Left lung (tissue), 14 donors: ENCODE measurements at places on chromosomes 5 and 9. TPM values are rescaled to one million over a fixed set of nuclear protein-coding genes. Genes with fewer than 3 reads are reported as not detected.
A peak's percentile ranks its signal among the peaks of the same experiment; 100 is the strongest.

DNA sequence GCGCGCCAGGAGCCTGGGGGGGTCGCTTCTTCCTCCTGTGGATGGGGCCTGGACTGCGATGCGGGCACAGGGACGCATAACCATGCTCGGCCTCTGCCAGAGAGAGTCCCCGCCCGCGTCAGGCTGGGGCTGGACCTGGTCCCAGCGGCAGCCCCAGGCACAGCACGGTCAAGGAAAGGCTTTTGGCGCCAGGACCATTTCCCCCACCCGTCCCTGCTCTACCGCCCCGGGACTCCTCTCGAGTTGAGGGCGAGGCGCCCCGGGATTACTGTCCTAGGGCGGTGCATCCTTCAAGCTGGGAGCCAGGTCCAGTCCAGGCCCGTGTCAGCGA lies 341 bp downstream of the MXD3 start:
- no peak for DNase-seq

GRCh38 chr9:4293293-4293941 lies 6.5 kb downstream of the GLIS3 start:
- no peak for DNase-seq

DNA sequence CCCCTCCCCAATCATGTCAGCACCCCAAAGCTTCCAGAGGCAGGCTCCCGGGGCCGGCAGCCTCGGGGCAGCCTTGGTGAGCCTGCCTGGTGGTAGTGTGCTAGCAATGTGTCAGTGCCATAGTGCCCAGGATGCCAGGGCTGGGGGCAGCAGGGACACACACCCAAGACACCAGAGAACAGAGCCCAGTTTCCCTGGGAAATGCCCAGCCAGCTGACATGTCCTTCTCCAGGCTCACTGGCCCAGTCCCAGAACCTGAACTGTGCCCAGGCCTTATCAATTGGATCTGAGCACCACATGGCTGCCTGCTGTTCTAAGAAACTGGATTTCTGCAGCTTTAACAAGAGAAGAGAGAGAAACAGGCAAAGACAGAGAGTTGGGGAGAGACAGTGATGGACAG lies 74.9 kb upstream of the LRRTM2 start:
- DNase-seq, result no peak

- no peak for DNase-seq
Observed at GRCh38 chr9:114932502-114932901, 2.1 kb upstream of the TNFSF8 start.

GRCh38 chr5:157088342-157088990 lies 20.4 kb downstream of the HAVCR2 start:
- no peak for DNase-seq

- no peak for DNase-seq
Observed at GRCh38 chr5:163318707-163319106, 118.7 kb upstream of the CCNG1 start.

GRCh38 chr5:60779466-60779865 lies 64.6 kb downstream of the ELOVL7 start:
- no peak for DNase-seq

- no peak for DNase-seq
Observed at GRCh38 chr9:76898786-76899185, 7.1 kb downstream of the PRUNE2 start.

DNA sequence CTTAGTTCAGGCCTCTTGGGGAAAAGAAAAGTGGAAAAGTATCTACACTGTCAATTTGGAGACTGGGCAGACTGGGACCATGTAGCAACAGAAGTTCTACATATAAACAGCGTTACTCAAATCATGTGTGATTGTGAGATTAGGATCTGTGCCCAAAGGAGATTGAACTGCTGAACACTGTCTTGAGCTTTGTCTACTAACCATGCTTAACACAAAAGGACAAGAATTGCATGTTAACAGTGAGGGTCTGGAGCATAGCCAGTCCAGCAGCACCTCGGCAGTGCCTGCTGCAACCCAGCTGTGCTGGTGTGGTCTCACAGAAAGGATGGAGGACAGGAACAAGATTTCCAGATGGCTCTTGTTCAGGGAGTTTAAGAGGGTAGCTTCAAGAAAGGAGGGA lies 5.7 kb downstream of the PAM start:
- peak; percentile 24 for DNase-seq

DNA sequence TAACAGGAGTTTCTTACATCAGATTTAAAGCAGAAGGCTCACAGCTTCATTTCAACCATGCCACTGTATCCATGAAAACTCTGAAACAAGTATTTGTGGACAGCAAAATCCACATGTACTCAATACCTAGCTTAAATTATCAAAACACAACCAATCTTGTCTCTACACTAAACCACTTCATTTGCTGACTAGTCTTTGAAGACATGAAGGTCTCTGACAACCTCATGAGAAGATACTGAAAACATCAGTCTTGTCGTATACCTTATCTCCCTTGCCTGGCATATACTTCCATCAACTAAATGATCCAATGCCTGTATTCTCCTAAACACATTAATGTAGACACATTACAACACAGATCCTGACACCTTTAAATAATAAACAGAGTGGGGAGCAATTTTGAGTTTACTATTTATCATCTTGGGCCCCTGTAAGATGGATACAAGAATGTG lies 2.9 kb downstream of the RPS23 start:
- DNase-seq, result no peak

GRCh38 chr5:82334085-82334692 lies 56.0 kb upstream of the RPS23 start:
- no peak for DNase-seq

DNA sequence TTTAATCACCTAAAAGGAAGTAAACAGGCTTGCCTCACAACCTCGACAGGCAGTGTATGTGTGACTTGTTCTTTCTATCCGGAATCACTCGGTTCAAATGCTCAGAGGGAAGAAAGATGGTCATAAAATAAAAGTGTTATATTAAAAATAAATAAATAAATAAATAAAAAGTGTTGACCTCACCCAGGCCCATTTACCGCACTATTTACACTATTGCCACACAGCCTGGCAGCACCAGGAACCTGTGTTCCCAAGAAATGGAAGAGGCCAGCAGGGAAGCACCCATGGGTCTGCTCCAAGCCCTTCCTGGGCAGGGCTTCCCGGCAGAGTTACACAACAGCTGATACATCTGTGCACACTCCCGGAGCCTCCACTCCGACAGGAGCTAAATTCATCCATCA lies 127.9 kb downstream of the EFNA5 start:
- peak; percentile 82 for DNase-seq

DNA sequence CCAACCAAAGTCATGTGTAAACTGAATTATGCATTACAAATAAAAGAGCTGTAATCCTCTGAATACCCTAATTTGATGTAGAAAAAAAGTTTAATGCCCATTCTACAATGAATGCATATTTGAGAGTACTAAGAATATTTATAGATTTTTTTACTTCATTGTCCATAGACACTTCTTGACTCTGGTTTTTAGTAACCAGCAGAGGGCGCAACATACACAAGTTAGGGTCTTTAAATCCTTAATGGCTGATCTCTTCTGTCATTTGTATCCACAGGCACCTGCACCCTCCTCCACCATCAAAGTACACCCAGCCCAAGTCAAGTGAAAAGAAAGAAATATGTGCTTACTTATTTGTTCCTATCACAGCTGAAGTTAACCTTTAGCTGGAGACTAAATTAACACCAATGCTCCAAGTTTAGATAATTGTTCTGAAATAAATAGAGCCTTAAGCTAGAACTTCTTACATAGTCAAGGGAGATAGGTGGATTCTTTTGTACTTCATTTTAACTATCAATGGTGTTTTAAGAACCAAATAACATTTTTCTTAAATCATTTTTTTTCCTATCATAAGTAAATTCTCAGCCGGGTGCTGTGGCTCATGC lies 524.2 kb upstream of the DAB2 start:
- DNase-seq, result peak; percentile 74

DNA sequence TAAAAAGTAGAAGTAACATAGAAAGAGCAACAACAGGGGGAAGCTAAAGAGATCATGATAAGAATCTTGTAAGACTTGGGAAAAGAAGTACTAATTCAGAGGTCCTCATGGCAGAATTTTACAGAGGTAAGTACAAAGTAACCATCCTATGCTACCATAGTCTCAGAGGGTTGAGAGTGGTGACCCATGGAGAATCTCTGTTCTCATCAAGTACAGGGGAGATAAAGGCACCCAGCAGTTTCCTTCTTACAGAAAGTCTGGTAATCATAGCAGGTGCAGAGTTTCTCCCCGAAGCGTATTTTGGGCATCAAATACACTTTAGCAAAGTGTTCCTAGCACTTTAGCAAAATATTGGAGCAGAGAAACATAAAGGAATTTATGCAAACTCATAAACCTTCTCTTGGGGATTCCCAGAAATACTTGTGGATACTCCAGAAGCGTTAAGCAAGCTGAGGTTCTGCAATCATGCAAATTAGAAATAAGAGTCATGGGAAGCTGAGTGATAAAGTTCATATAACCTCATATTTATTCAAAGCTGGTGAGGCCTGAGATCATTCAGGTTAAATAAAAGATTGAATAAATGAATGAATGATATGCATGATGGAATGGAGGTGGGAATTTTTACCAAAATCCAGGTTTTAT lies 101.0 kb upstream of the SMC2 start:
- DNase-seq, result no peak

DNA sequence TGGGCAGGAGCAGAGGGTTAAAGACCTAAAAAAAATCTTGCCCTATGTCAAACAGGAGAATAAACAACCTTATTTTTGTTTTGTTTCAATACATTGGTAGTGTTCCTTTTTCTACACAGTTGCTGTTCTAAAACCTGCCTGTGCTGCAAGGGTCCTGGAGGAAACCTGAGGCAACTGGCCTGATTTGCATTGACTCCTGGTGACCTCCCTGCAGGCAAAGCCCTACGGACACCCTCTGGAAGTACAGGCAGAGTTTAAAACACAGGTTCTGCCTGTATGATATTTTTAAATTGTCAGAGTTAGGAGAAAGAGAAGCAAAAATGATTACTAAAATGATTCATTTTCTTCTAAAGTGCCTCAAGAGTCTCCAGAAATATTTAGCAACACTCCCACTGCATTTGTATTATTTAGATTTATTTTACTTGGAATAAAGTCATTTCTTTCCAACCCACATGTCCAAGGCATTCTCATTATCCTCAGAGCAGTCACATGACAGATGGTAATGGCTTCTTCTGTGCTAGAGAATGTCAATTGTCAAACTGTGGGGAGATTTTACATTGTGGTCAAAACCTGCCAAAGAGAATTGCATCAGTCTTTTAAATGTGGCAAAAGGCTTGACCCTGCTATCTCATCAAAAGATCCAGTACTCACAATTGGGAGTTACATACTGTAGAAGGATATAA lies 559.6 kb downstream of the CETN3 start:
- no peak for DNase-seq

DNA sequence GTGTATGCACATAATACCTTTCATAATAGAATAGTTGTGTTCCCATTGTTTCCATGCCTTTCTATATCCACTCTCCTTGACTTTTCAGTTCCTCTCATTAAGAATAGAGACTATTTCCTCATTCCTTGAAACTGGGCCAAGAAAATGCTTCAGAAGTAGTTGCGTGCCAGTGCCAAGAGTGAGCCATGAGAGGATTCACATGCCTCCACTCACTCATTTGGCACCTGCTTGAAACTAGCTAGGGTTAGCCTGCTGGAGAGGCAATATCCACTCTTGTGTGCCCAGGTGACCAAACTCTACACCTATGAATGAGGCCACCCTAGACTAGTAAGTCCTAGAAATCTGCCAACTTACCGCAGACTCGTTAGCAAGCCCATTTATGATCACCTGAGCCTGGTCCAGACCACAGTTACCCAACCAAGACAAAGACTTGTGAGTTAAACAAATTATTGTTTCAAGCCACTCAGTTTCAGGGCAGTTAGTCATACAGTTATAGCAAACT lies 276.3 kb downstream of the EPB41L4A start:
- no peak for DNase-seq

- DNase-seq, result peak; percentile 50
Observed at GRCh38 chr9:27117489-27118135, 8.6 kb downstream of the TEK start.

- DNase-seq, result no peak
Observed at GRCh38 chr5:138351056-138351455, 1.4 kb upstream of the KDM3B start.

GRCh38 chr9:38389313-38389712 lies 3.2 kb upstream of the ALDH1B1 start:
- DNase-seq, result no peak

GRCh38 chr5:124544366-124545055 lies 201.9 kb downstream of the ZNF608 start:
- DNase-seq, result no peak

DNA sequence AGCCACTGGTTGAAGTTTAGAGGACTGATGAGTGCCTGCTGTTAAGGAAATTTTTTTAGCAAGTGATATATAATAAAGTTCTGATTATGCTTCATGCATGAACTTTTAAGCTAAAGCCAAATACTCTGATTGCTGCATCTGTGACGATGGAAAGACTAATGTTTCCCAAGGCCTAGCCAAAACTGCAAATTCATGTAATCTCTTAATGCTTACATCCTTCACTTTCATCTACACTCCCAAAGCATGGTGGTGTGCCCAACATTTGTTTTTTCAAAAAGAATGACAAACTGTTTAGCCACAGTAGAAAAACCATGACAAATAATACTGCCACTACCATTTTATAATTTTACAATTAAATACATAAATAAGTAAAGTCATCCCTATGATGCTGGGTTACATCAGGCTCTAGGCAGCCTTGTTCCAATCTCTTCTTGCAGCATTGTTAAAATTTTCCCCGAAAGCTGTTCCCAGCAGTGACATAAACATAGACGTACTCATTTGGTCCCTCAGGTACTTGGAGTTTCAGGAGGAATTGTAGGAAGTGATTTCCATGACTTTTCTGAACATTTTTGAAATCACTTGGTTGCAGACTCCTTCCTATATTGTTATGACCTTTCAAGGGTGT lies 625.3 kb upstream of the DMAC1 start:
- DNase-seq, result no peak

- DNase-seq, result peak; percentile 89
Observed at GRCh38 chr9:130461218-130461630, 16.5 kb downstream of the ASS1 start.

DNA sequence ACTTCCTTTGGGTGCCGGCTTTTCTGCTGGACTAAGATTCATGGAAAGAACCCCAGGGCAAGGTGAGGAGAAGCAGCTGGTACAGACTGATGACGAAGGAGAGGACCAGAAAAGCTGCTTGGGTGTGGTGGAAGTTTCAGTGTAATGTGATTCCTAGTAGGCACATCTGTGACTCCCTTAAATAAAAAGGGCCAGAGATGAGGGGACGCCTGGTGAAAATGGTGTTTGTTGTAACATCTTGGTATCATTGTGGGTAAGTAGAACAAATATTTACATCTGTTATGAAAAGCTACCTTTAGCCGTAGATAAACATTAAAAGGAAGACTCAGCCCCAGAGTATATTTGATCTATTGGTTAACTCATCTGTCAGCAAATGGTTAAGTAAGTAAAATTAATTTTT lies 33.8 kb downstream of the OTULINL start:
- no peak for DNase-seq

GRCh38 chr9:99556998-99557397 lies 264.7 kb upstream of the NR4A3 start:
- DNase-seq, result no peak

IL13 gene
- not detected for total RNA-seq

GAPVD1 gene
- total RNA-seq, result 55.1 TPM

C5 gene
- total RNA-seq, result 12.3 TPM

HTR4 gene
- total RNA-seq, result not detected

AK8 gene
- total RNA-seq, result 1.9 TPM

ENHO gene
- total RNA-seq, result 0.61 TPM

SPINK6 gene
- total RNA-seq, result 0.42 TPM

NKD2 gene
- 31.6 TPM for total RNA-seq

MARVELD2 gene
- 38.3 TPM for total RNA-seq
